ENCODE measurements at places on chromosomes 5 and 9.

- DNase-seq, result no peak
These were observed 56.4 kb downstream of the SNX18 start for GRCh38 chr5:54573812-54574489.

DNA sequence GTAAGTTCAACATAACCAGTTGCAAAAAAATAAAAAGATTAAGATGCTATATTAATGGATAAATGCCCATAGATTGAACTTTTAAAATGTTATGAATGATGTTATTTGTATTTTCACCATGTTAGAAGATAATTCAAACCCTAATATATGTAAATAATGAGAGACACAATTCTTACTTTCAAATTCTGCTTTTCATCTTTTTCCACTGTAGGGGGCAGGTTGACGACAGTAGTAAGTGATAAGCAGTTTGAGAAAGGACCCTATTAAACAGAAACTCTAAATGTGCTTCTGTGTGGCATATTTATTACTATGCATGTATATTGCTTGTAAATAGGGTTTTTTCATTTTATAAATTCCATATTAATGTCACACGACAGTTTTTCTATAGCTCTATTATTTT, 591.1 kb downstream of the SEMA5A start:
- no peak for DNase-seq

DNA sequence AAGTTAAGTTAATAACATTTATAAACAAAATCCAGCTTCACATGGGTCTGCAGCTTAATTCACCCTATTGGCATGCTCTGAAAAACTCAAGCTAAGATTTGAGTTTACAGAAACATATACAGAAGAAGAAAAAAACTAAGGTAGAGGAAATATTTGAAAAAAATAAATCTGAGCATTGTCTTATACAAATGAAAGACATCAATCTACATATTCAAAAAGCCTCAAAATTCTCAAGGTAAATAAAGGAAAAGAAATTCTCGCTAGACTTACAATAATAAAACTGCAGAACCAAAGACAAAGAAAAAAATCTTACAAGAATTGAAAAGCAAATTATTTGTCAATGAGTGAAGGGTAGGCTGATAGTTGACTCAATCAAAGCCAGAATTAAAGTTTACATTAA, 493.4 kb downstream of the CETN3 start:
- DNase-seq, result no peak

GRCh38 chr5:36040651-36041536, 25.8 kb downstream of the UGT3A2 start:
- no peak for DNase-seq

DNA sequence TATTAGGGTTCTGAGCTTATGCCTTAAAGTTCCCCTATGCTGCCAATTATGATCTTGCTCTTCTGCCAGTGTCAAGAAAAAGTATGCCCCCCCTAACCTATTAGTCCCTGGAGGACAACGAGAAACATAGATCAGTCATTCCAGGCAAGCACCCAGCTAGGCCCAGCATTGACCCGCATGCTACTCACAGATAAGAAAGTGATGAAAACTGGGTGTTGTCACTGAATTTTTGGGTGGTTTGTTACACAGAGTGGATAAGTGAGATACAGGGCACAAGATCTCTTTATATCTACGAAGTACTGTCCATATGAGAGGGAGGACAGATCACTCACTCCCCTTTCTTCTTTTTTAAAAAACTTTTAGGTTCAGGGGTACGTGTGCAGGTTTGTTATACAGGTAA, 6.4 kb upstream of the TEX48 start:
- no peak for DNase-seq

DNA sequence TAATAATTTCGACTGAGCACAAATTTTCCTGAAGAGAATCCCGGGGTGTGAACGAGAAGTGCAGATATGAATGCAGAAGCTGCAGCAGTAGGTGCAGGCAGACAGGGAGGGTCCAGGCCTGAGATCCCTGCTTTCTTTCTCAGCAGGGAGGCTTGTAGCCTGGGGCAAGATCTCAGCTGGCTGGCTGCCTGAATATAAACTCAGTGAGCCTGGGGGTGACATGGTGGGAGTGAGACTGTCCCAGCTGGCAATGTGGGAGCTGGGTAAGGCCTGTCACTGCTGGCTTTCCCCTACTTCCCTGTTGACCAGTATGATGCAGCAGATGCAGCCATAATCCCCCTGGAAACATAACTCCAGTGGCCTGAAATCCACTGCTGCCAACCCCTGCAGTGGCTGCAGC, 325.2 kb downstream of the CETN3 start:
- no peak for DNase-seq

GRCh38 chr9:126842977-126843799, 17.3 kb upstream of the ZBTB34 start:
- DNase-seq, result no peak

DNA sequence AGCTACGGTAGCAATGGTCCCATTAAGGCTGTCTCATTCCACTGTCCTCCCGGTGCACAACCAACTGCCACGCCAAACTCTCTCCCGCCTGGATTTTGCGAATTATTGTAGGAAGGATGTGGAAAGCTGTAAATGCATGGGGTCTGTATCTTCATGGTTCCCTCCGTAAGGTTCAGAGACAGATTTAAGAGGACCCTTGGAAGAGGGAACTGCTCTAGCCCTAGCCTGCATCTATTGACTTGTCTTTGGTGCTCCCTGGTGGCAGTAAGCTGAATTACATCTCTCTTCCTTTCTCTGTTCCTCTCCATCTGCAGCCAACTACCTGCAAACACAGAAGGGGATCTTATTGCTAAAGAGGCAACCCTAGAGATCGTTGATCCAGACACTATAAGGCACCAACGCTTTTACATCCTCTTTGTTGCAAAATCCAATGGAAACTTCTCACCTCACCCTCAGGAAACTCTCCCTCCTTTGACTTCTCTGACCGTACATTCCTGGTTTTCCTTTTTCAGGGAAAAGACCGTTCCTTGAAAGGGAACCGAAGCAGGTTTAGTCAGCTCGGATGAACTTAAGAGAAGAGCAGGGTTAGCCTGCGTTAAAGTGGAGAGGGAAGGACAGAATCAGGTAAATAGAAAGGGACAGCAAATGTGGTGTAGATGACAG, 11.9 kb downstream of the CAPSL start:
- no peak for DNase-seq

DNA sequence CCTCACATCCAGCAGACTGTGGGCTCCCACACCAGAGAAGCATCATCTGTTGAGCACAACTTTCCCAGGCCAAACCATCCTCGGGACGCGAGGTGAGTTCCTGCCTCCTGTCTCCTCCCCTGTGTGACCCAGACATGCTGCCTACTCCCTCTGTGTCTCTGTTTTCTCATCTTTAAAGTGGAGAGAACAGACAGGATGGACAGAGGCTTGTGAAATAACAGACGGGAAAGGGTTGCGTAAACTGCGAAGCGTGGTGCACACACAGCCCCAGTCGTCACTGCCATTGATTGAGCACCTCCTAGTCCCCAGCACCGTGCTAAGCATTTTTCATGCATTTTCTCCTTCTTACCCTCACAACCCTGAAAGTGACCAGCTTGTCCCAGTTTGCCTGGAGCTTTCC, 52.1 kb upstream of the LMX1B start:
- no peak for DNase-seq

DNA sequence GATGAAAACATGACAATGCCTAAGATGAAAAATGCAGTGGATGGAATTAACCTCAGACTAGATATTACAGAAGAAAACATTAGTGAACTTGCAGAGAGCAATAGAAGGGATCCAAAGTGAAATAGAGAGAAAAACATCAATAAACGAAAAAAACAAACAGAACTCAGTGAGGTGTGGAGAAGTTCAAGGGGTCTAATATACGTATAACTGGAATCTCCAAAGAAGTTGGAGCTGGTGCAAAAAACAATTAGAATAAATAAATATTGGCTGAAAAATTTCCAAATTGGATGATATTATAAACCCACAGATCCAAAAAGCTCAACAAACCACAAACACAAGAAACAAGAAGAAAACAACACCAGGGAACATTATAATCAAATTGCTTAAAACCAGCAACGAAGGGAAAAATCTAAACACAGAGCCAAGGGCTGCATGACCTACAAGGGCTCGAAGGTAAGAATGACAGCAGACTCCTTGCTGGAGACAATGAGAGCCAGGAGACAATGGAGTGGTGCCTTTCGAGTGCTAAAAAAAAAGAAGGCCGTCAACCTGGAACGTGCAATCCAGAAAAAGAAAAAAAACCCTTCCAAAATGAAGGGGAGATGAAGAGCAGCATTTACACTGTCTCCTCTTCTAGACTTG, 11.8 kb downstream of the FAM163B start:
- DNase-seq, result no peak

- no peak for DNase-seq
These were observed 19.4 kb downstream of the DAP start for GRCh38 chr5:10741661-10742060.
